ENCODE measurements at places on chromosomes 6 and 20. TPM values are rescaled to one million over a fixed set of nuclear protein-coding genes. Genes with fewer than 3 reads are reported as not detected.

- DNase-seq, result no peak
Measured at GRCh38 chr6:5637714-5638113, 369.0 kb downstream of the NRN1 start.

GRCh38 chr6:164347455-164347854 is 932.9 kb downstream of the QKI start:
- no peak for DNase-seq

DNA sequence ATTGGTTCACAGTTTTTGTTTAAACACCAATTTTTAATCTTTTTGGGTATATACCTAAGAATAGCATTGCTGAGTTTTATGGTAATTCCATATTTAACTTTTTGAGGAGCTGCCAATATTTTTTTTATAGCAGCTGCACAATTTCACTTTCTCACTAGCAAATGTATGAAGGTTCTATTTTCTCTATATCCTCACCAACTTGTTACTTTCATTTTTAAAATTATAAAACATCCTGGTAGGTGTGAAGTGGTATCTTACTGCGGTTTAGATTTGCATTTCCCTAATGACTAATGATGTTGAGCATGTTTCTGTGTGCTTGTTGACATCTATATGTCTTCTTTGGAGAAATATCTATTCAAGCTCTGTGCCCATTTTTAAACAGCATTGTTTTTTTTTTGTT is 452.1 kb downstream of the GRIK2 start:
- no peak for DNase-seq

Gene KCNK16
- total RNA-seq, result not detected

DNA sequence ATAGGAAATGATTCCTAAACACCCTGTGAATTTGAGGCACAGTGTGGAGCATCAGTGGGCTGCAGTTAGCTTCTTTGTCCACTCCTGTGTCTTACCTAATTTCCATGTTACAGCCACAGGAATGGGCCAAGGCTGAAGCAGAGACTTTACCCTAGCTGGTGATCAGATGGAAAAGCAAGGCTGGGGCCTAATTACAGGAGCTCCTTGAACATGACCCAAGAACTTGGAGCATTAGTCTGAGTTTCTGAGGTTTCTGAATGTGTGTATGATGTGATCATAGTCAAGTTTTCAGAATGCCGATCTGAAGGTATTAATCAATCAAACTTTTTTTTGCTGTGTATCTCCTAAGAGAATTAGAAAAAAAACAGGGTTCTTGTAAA is 18.0 kb downstream of the HECA start:
- no peak for DNase-seq

DNA sequence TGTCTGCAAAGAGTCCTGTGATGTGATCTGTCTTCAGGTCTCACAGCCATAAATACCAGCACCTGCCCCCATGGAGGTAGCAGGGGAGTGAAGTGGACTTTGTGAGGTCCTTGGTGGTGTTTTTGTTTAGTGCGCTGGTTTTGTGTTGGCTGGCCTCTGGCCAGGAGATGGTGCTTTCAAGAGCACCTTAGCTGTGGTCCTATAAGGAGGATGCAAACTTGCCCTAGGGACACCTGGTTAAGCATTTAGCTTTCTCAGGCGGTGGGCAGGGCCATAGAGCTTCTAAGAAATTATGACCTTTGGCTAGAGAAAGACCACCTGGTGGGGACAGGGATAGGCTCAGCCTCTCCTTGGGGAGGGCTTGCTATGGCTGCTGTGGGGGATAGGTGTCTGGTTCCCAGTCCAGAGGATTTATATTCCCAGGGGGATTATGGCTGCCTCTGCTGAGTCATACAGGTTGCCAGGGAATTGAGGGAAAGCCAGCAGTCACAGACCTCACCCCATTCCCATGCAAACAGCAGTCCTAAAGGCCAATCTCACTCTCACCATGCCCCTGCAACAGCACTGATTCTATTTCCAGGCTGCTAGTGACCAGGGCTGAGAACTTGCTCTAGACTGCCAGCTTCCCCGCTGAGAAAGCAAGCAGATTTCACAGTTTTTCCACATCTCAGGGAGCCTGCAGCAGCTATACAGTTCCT is 259.3 kb downstream of the TFAP2B start:
- DNase-seq, result no peak

Gene ZSCAN31
- 13.2 TPM for total RNA-seq

Data from myocyte (in vitro differentiated cells).